SJCRH30 (cell line): ENCODE measurements at places on chromosomes 1 and 21.

DNA sequence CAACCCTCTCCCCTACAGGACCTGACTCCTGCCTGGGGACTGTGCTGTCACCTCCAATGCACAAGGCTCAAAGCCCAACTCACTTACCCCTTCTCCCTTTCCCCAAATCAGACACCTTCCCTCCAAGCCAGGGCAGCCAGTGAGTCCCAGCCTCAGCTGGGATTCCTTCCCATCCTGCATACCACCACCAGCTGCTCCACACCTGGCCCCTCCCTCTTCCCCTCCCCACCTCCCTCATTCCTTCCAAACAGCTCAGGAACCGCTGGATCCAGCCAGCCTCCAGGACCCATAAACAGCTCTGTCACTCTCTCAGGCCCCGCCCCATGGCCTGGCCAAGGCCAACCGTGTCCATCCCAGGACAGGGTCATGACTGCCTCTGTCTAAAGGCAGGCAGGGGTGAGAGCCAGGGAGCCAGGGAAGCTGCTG, 41.4 kb downstream of the ACOT7 start:
- no peak for DNase-seq

DNA sequence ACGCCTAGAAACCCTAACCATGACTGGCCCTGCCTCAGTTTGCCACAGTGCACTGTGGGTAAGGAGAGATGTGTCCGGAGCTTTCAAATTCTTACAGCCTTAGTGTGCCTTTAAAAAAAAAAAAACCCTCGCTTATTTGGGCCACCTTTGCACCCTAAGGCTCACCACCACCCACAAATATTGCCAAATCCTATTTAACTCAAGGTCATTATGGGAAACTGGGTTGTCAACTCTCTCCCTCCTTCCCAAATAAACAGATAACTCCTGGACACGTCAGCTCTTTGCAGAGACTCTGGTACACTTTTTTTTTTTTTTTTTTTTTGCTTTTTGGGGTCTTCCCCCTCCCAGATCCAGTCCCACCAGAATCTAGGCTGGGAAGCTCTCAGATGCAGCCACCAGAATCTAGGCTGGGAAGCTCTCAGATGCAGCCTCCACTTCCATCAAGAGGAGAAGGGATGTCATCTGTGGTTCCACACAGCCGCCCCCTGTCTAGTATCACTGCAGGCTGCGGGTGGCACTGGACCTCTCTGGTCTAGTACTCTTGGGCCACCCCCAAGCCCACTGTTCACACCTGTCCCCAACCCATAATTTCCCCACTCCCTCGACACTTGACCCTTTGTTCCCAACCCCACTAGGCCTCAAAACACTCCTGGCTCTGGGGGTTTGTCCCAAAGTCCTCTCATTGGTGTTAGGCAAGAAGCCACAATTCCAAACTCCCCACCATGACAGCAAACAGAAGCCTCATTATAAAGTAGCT, 3.4 kb downstream of the DHRS3 start:
- DNase-seq, result no peak

DNA sequence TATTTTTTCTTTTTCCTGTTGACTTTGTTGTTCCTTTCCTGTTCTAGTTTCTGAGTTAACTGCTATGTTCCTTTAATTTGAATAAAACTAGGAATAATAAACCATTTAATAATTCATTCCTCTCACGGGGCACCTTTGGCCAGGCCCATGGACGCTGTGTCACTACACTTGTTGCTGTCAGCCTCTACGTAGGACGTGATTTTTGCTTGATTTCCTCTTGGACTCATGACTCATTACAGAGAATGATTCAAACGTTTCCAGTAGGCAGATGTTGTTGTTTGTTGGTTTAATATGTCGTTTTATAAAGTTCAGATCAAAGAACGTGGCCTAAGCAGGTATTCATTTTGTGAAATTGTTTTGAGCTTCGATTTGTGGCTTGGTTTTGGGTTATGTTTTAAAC, 9.1 kb upstream of the SLC19A1 start:
- DNase-seq, result no peak

GRCh38 chr1:174954073-174954460, 45.7 kb upstream of the CACYBP start:
- DNase-seq, result peak; percentile 6

GRCh38 chr1:104624538-104624937, 874.8 kb downstream of the AMY1C start:
- no peak for DNase-seq

DNA sequence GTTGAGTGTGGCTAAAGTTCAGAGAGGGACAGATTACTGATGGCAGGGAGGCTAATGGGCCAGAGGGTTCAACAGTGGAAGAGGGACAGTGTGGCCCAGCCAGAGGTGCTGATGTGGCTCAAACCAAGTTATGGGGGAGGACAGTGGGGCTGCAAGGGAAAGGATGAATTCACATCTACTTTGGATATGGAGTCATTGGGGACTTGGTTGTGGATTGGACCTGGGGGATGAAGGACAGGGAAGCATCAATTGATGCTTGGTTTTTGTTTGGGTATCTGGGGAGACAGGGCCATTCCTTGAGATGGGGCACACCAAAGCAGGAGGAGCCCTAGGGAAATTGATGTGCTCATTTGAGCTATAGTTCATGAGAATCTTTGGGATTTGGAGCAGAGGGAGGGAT, 23.3 kb downstream of the FOXO6 start:
- no peak for DNase-seq

- no peak for DNase-seq
Measured at GRCh38 chr21:37842163-37842919, 73.9 kb downstream of the KCNJ6 start.

GRCh38 chr1:7738044-7738443, 33.1 kb upstream of the VAMP3 start:
- DNase-seq, result no peak

GRCh38 chr1:101148980-101149379, 87.8 kb upstream of the S1PR1 start:
- no peak for DNase-seq

- DNase-seq, result peak; percentile 44
Measured at GRCh38 chr21:38769191-38769780, 36.4 kb upstream of the ETS2 start.

- no peak for DNase-seq
Measured at GRCh38 chr1:111723091-111723806, 15.9 kb downstream of the INKA2 start.

DNA sequence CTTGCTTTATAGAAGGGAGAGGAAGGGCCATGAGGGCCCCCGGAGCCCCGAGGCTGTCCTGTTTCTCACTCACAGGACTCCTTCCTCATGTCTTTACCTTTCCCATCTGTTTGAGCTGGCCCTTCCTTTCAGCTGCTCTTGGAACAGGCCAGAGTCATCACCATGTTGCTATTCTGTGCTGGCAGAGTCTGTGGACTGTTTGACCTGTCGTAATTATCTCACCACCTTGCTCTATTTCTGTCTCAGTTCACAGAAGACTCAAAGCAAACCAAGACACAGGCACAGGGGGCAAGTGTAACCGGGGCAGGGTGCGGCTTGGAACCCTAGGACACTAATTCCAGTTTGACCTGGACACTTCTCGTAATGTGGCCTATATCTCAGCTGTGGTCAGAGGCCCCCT, 104.3 kb upstream of the CD34 start:
- DNase-seq, result no peak

DNA sequence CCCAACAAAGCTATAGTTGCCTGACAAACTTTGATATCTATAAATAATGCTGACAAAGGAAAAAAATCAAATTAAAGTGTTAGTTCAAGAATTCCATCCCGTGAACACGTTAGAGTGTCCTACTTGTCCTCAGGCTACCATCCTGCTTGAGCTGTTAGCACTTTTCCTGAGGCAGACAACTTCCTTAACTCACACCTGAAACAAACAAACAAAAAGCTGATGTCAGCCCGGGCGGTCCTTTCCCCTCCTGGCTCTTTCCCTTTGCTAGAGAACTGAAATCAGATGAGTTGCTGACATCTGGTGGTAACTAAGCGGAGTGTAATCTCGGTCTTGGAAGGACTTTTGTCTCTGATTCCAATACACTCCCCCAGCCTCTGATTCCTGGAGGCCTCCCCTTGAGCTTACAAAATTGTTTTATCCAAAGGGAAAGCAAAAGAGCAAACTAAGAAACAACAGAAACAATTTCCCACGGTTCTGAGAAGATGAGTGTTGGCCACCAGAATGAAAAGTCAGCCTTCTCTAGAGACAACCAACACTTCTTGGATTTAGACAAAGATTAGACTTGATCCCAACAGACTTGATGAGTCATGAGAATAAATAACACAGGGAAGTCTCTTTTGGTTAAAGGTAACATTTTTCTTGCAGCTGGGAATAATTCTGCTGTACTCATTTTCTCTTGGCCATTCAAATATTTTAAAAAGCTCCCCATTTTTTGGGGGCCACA, 135.4 kb downstream of the PROX1 start:
- DNase-seq, result peak; percentile 89

DNA sequence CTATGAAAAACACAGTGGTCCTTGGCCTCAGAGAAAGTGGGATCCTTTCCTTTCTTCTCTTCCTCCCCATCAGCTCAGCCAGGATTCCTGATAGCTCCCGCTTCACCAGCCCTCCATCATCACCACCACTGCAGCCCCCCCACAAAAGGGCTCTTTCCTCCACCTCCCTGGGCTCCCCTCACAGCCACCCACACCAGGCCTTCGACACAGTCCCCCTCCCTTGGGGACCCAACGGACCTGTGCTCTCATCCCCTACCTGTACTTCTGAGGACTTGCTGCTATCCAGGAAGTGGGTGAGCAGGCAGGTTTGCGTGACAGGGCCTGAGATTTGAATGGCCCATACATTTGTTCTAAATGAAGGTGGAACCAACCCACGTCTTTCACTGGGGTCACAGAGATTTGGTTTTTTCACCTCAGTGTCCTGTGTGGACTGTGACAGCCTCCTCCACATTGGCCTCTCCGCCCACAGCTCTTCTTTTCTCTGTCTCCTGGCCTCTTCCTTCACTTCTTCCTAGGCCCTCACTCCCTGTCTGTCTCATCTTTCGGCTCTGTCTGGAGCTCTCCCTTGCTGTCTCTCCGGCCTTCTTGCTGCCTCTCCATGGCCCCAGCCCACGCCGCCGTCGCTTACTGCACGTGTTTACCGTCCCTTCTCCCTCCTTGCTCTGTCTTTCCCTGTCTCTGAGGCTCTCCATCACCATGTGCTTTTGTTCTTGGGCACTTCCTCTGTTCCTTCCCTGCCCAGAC, 238.6 kb downstream of the FOXD2 start:
- DNase-seq, result no peak

GRCh38 chr1:179141592-179142251, 59.9 kb downstream of the TOR3A start:
- DNase-seq, result no peak

DNA sequence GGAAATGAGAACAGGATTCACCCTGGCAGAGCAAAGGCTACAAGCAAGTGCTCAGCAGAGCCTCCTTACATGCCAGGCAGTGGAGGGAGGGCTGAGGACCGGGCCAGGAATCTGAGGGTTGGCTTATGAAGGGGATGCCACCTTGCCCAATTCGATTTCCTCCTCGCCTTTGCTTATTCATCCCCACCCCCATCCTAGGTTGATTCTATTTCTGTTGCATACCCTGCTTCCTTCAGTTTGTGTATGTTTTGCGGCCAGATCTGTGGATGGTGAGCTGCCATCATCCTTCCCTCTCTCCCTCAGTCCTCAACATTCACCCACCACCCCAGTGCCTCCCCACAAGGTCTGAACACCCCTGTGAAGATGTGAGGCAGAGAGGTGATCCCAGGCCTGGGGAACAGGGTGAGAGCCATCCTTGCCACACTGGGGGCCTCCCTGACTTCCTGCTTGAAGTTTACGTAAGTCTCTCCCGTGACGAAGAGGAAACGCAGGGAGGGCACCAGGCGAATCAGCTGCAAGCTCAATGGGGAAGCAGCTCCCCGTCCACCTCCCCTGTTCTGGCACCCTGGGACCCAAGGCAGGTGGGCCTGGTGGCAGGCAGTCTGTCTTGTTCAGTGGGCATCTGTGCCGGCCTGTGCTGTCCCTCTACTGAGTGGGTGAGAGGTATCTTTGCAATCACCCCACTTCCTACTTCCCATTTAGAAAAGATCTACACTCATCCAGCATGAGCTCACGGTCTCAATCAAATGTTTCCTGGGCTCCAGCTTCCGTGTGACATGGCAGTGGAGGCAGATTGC, 50.6 kb upstream of the CNTN2 start:
- no peak for DNase-seq
